NCI-H2081 (cell line): ENCODE measurements at places on chromosomes 6 and 20.

GRCh38 chr20:49928411-49929141 lies 7.6 kb upstream of the RNF114 start:
- DNase-seq = peak; percentile 82

DNA sequence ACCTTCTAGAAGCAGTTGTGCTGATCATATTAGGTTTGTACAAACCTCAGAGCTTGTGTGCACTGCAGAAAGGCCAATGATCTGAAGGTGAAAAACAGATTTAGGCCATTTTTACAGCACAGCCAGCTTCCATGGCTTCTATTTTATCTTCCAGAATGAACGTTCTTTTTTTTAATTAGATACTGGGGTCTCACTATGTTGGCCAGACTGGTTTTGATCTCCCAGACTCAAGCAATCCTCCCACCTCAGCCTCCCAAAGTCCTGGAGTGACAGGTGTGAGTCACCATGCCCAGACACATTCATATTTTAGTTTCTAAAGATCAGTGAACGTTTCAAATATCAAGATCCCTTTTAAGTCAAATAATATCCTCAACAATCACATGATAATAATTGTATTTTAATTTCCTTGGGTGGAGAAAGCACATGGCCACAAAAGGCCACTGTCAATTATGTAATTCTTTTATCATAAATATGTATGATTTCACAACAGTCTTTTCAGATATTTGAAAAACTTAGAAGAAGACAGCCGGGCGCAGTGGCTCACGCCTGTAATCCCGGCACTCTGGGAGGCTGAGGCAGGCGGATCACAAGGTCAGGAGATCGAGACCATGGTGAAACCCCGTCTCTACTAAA lies 326.7 kb upstream of the JARID2 start:
- no peak for DNase-seq

GRCh38 chr20:37690626-37691369 lies 3.0 kb upstream of the CTNNBL1 start:
- DNase-seq = no peak

DNA sequence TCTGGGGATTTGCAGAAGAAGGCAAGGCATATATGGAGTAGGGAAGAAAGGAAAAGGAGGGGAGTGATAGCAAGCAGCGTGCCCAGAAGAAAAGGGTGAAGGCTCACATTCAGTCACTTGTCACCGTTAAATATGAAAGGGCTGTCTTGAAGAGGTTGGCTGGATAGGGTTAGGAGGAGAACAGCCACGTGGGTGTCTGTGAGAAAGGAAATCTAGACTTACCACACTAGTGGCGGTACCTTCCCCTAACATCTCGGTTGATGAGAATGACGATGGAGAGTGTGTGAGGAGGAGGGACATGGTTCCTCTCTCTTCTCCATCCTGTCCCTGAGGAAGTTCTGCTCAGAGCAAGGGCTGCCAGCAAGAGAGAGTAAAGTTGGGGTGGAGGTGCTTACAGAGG lies 74.3 kb upstream of the CCN6 start:
- no peak for DNase-seq

DNA sequence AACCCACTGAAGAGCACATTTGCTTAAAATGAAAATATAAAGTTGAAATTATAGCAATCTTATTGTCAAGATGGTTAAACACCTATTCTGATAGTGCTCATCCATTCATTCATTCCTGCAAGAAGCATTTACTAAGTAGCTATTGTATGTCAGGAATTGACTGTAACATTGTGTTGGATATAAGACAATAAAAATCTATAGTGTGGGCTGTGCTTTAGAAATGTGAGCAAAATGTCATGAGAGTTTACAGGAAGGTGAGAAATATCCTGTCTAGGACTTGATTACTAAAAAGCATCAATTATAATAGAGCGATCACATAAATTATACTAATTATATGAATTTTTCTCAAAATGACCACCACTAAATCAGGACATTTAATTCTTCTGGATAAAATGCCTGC lies 123.0 kb downstream of the HAO1 start:
- DNase-seq = no peak

DNA sequence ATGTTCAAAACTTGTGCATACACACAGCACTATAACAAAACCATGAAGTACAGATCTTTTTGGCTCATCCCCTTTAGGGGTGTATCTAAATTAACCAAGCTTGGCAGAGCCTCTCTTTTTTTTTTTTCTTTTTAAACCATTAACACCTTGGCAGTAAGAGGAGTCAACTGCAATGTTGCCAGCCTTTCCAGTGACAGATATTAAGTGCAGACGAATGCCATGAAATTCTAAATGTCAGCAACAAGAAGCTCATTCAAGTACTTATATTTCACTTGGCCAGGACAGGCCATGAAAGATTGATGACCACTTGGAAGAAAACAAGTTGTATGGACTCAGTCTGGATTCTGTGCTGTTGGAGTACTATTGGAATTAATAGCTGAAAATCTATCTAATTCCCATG lies 49.8 kb downstream of the SLC17A5 start:
- DNase-seq = no peak

DNA sequence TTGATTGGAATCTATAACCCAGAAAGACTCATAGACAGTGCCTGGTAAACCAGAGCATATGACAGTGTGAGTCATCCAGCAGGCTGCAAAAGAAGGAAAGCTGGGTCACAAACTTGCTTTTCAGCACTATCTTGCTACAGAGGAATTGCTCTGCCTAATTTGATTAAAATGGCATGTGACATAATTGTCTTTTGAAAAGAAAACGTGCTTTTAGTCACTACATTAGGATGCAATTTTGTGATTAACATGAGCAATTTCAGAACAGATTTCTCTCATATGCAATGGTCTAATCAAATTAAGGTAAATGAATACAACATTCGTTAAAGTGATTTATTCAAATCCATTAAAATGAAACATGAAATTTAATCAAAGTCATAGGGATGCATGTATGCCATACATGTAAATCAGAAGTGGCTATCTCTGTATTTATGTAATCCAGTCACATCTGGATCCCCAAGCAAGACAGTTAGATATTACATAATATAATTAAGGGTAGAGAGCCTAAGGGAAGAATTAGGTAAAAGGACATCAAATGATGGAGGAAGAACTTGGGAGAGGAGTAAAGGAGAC lies 400.0 kb upstream of the HTR1E start:
- DNase-seq = no peak

DNA sequence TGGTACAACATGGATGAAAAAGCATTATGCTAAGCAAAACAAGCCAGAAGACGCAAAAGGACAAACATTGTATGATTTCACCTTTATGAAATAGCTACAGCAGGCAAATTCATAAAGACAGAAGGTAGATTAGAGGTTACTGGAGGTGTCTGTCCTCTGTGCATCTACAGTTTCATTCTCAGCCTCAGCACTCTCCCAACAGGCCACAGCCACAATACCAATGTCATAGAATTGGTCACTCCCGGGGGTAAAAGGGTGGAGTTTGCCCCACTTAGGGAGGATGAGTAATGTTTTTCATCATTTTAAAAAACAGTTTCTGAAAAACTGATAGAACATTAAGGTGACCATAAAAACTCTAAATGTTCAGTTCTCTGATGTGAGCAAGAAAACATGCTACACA lies 17.2 kb upstream of the TMX4 start:
- DNase-seq = no peak
